ENCODE measurements at places on chromosomes 7 and 10.

DNA sequence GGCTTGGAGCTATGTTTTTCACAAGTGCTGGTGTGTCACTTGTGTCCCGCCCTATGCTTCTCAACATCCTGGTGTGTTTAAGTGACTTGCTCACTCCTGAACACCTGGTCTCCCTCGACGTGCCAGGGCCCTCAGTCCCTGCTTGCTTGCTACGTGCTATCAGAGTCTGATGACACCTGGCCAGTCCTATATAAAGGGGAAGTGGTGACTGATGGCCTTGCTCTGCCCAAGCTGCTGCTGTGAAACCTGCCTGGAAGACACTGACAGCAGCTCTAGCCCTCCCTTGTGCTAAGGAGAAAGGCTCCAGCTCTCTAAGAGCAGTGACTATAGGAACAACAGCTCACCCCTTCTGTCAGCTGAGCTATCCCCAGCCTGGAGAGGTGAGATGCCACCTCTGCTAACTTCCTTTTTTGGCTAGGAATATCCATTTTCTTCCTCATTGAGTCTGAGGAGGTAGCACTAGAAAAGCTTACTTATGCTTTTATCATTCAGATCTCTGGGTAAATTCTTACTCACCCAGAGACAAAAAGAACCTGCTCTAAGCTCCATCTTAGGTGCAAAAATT, 77.2 kb upstream of the PLXNA4 start:
- DNase-seq, result no peak

DNA sequence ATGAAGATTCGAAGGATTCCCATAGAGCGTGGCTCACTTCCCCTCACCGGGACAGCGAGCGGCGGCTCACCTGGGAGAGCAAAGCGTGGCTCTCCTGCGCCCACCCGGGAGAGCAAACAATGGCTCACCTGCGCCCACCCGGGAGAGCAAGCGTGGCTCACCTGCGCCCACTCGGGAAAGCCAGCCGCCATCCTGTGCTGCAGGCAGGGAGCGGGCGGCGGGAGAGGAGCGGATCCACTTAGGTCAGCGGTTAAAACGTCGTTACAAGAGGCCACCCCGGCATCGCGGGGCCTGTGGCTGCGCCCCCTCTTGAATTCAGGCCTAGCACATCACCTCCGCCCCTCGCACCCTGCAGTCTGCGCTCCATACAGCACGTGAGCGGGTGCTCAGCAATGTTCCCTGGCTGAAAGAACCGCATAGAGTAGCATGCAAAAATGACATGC, 461 bp upstream of the FIGNL1 start:
- peak; percentile 64 for DNase-seq

DNA sequence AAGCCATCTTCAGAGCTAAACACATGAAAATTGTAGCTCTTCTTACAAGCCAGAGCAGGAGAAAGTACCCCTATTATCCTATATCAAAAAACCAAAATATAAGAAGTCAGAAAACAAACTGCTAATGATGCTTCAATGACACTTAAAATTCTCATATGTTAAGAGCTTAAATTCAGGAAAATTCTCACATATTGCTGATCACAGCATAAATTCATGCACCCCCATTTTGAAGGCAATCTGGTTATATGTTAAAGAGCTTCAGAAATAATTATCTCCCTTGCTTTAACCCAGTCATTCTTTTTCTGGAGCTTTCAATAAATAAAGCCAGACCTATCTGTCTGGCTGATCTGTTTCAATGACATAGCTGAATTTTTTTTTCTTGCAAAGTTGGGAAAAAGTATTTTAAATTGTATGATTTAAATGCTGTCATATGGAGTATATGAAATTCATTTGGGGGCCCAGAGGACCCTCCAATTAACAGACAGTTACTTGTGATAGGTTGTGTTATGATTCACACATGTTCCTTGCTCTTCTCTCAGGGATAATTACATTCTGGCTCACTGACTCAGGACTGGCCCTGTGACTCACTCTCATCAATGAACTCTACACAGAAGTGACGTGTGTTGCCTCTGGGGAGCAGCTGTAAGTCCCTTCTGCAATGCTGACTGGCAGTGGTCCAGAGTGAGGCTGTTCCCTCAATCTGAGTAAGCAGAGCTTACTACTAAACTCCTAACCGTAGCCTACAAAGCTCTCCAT, 85.2 kb downstream of the HGF start:
- no peak for DNase-seq

DNA sequence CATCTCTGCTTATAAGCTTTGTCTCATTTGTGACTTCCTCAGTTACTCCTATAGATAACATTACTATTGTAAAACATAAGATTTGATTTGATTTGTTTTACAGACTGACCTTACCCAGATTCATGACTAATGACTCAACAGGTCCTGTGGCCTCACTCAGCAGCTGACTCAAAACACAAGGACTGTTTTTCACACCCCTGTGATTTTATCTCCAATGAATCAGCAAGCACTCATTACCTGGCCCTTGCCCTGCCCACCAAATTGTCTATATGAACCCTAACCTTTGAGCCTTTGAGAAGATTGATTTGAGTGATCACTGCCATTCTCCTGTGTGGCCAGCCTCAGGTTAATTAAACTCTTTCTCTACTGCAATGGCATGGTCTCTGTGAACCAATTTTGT, 1064.6 kb upstream of the LRRTM3 start:
- no peak for DNase-seq

GRCh38 chr7:148697256-148698006, 1.3 kb upstream of the CUL1 start:
- DNase-seq, result no peak
